Putamen (tissue), 1 donor: ENCODE measurements at places on chromosomes 5 and 9.

- no peak for DNase-seq
Measured at GRCh38 chr5:65034813-65035209, 266.1 kb downstream of the CWC27 start.

DNA sequence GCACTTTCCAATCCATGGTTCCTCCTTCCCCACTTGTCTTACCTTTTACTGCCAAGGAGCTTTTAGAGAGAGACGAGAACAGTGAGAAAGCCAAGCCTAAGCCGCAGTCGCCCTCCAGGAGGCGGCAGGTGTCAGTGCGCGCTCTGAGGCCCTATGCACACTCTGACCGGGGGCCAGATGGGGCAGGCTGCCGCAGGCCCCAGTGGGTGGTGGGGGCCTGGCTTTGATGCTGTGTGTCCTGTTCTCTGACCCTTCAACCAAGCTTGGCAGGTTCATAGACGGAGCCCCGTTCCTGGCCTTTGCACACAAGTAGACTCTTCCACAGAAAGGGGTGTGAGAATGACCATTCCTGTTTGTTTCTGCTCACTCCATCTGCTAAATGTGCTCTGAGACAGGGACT lies 77.3 kb downstream of the WNK2 start:
- DNase-seq: no peak

- no peak for DNase-seq
Measured at GRCh38 chr5:131323378-131323777, 59.5 kb downstream of the CDC42SE2 start.

DNA sequence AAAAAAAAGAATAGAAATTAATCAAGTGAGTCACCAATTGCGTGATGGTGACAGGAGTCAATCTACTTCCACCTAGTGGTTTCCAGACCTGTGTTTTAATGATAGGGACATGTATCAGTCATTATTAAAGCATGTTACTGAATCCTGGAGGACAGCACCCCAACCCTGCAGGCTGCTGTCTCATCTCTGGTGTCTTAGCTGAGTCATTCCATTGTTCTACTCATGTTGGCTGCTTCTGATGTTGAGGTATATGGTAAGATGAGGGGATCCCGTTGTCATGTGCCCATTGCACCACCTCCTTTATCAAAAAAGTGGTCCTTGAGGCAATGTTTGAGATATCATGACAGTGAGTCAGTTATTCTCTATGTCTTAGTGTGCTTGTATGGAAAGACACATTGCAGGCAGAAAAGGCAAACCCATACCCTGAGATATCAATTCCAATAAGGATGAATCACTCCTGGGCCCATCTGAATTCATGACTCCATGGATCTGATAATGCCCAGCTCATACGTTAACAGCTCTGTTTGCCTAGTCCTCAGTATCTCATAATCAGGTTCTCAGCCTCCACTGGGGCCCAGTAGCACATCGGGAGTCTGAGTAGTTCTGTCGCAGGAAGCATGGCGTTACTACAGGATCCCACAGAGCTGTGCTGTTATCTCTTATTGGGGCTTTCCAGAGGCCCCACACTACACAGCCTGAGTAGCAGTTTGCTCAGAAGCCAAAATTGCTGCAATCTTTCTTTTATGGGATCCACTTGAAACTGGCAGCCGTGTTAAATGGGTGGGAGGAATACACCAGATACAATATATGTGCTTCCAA lies 31.2 kb downstream of the HMGCS1 start:
- DNase-seq: no peak

DNA sequence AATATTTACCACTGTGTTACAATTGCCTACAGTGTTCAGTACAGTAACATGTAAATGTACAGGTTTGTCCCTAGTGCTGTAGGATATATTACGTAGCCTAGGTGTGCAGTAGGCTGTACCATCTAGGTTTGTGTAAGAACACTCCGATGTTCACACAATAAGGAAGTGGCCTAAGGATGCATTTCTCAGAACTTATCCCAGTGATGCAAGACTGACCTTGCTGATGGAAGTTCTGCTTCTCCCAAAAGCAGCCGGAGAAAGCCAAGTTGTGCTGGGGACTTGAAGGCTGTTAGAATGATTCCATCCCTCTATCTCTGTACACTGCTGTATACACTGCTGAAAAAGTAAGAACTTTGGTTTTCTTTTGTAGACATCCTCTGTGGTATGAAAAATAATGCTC lies 21.6 kb downstream of the NEUROG1 start:
- DNase-seq: no peak

DNA sequence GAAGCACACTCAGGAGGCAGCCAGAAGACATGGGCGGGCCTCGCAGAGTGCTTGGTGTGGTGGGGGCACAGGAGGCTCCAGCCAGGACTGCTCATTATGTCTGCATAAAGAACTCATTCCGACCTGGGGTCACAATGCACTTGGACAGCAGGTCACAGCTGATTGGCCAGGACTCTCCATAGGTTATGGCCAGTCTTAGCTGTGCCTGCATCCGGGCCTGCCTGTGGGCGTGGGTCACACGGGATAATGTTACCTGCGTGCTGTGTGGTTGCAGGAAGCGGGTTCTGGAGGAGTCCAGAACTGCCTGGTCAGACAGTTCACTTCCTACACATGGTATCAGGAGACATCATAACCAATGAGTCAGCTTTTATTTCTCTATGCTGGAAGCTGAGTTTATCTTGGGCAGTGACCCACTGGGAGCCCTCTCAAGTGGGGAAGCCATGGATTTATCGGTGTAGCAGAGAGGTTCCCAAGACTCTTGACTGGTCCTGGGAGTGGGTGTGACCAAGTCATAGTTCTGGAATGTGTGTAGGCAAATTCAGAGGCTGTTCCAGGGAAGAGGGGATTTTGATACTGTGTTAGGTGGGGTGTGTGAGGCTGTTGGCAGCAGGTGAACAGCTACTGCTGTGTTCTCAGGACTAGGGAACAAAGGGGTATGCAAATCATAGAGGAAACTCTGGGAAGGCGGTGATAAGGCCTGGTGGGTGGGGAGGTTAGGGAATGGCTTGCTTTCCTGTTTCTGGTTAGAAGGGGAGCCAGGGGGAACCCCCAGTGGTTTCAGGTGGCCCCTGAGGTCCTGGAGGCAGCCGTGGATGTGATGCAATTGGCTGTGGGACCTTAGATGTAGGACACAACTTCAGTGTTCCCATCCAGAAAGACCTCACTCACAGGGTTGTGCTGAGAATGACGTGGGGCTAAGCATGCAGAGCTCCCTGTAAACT lies 51.3 kb downstream of the ARHGEF37 start:
- DNase-seq: no peak

- DNase-seq: no peak
Measured at GRCh38 chr5:98791898-98792580, 18.6 kb downstream of the RGMB start.

GRCh38 chr5:161277011-161277410 lies 269.5 kb downstream of the GABRB2 start:
- no peak for DNase-seq

GRCh38 chr5:159888860-159889259 lies 27.4 kb upstream of the ADRA1B start:
- no peak for DNase-seq

GRCh38 chr9:36891341-36891811 lies 142.7 kb downstream of the PAX5 start:
- no peak for DNase-seq

DNA sequence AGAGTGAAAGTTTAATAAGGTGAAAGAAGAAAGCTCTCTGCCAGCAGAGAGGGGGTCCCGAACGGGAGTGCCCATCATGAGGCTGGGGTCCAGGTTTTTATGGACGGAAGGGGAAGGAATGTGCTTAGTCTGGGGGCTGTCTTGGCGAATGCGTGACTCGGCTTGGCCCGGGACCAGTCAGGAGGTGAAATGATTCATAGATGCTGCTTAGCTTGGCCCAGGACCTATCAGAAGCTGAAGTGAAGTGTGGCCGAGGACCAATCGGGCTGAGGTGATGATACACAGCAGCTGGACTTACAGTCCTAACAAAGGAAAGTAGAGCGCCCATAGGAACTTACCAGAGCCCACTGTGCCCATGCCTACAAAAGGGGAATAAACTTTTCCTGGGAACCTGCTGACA lies 3.9 kb upstream of the FKTN start:
- no peak for DNase-seq

DNA sequence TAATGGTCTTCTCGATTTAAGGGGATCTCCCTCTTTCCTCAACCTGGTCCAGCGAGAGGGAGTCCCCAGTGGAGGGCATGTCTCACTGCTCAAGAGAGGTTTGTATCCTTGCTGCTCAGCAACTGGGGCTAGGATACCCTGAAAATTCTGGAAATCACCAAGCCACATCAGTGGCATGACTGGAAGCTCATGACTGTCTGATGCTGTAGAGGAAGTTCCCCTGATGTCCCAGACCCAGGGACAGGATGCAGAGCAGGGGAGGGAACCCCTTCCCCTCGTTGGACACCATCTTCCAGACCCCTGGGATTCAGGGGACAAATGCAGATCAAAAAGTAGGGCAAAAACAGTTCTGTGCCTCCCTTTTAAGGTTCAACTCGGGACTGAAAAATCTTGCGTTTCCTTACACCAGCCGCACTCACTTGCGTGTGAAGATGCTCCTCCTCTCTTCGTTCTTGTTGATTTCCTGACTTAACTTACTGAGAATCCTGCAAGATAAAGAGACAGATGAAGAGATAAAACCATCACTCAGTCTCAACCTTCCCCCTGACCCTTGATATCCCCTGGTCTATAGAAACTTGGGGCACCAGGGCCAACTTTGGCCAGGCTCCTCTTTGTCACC lies 22.1 kb downstream of the LCP2 start:
- DNase-seq: no peak

DNA sequence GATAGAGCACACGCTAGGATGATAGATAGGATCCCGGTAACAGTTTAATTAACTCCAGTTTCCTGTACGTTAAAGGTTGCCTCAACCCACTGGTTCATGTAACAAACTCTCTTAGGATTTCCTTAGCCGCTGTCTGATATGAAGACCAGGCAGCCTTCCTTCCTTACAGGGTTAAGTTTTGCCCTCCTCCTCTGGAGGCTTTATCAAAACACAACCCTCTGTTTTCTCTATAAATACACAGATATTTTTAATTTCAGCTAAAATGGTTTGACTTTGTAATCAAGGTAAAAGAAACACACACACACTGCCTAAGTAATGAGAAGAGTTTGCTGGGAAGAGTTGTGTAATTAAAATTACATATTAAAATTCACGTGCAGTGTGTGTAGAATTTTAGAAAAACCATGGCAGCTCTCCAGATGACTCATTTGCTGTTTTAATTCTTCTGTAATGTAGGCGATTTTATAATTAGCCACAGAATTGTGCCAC lies 369.8 kb downstream of the CSNK1G3 start:
- no peak for DNase-seq

- peak; percentile 46 for DNase-seq
Measured at GRCh38 chr5:103450333-103451061, 112.1 kb downstream of the NUDT12 start.

GRCh38 chr5:144361406-144361805 lies 190.7 kb downstream of the KCTD16 start:
- DNase-seq: no peak
